ENCODE measurements at places on chromosomes 16 and 17. TPM values are rescaled to one million over a fixed set of nuclear protein-coding genes. Genes with fewer than 3 reads are reported as not detected.

TRPV3 gene
- total RNA-seq, result 0.25 TPM

DNA sequence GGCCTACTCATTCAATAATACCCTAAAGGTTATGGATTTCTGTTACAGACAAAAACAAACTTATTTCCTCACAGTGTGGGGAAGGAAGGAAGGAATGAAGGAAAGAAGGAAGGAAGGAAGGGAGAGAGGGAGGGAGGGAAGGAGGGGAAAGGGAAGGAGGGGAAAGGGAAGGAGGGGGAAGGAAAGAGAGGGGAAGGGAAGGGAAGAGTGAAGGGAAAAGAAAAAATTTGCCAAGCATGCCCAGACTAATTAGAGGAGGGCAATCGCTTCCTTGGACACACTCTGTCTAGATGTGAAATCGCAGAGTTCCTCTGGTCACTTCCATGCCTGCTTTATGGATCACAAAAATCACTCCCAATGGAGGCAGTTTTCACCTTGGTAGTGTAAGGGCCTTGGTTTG lies 570.1 kb upstream of the SOX9 start:
- DNase-seq, result no peak

DNA sequence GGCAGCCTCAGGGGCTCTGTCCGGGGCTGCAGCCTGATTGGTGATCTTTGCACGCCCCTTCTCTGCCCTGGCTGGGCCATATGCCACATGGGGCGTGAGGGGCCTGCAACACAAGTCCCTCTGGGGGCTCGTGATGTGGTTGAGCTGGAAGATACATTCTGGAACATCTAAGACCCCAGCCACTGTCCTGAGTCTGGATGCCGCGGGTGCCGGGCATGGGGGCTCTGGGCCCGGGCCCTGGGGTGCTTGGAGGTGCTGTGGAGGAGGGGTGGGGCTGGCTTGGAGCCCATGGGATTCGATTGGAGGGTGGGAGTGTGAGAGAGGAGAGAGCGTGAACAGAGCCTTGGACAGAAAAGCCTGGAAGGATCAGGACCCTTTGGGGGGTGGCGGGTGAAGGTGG lies 39.4 kb downstream of the JPH3 start:
- DNase-seq, result no peak

DNA sequence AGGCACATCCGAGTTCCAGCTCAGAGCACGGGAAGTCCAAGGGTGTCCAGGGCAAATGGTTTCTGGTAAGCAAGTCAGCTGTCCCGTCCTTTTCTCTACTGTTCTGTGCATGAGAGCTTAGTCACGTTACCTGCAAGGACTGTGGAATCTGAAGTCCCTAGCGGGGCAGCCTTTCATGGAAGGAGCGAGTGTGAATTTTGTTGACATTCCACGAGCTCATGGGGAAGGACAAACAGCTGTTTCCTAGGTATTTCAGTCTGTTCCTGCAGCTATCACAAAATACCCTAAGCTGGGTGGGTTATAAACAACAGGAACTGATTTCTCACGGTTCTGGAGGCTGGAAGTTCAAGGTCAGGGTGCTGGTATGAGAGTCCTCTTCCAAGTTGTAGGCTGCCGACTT lies 109.2 kb downstream of the SDR42E1 start:
- no peak for DNase-seq

DNA sequence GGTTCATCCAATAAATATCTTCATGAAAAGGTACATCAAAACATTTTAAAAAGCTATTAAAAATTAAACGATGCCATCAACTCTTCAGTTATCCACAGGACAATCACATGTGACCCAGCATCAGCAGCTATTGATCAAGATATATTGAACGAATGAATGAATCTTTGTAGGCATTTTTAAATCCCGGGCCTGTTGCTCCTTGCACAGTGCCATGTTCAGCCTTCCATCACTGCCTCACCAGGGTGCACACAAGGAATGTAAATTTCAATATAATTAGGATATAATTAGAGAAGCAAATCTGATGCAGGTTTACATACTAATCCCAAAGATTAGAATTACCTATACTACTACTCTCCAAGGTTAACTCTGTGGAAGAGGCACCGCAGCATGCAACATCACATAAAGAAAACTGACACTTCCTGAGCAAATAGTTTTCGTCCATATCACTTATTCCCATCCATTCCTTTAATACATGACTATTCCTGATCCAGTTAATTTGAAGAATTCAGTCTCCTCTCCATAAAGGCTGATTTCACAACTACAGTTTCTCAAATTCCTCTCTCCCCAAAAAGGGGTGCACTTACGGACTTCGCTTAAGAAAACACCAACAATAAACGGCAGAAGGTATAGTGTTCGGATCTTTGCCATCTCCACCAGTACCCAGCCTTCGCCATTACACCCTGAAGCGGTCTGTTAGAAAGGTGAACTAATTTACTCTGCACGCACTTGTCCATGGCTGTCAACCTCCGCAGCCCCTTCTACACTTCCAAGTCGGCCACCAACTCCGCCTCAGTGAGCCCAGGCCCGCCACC lies 938 bp downstream of the NCOR1 start:
- no peak for DNase-seq

MT4 gene
- total RNA-seq, result not detected

DNA sequence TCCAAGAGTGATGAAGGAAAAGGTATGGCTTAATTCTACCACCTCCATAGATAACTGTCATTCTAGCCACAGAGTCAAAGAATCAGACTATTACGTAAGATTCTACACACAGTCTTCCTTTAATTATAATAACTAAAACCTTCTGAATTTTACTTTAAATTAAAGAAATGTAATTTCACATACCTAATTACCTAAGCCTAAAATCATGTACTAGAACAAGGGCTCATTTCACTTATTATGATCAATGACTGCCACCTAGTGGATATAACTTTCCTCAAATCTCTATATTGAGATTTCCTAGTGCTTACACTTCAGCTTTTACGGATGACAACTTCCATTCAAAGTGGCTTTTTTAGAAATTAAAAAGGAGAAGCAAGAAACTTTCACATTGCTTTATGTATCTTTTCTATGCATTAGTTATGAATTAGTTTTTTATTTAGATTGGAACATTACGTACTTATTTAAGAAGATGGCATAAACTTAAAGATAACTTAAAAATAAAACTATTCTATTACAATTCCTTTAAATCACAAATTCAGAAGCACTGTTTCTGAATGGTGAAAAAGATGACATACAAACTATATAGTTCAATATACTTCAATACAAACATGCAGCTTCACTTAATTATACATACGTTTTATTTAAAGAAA lies 18.2 kb upstream of the ABCA10 start:
- peak; percentile 36 for DNase-seq

DNA sequence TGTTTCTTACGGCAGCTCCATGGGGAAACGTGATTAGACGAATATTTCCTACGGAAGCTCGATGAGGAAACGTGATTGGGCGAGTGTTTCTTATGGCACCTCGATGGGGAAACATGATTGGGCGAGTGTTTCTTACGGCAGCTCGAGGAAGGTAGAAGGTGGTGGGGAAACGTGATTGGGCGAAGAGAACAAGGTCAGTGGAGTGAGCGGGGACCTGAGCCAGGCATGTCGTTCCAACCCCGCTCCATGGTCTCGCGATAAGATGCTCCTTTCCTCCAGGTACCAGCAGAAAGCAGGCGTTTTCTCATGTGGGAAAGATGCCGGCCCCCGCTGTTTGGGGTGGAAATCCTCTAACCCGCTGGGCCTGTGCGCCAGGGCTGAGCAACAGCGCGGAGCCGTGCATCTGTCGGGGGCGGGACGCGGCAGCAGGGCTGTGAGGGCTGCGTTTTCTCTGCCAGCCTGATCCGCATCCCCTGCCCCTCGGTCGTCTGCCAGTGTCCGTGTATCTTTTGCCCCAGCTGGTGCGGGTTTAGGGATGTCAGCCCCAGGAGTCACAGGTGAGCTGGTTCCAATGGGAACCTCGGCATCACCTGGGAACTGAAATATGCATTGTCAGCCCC lies 25.6 kb upstream of the DOC2B start:
- DNase-seq, result no peak

ASGR1 gene
- not detected for total RNA-seq

GRCh38 chr16:12064291-12064690 lies 87.8 kb downstream of the SNX29 start:
- no peak for DNase-seq

DNA sequence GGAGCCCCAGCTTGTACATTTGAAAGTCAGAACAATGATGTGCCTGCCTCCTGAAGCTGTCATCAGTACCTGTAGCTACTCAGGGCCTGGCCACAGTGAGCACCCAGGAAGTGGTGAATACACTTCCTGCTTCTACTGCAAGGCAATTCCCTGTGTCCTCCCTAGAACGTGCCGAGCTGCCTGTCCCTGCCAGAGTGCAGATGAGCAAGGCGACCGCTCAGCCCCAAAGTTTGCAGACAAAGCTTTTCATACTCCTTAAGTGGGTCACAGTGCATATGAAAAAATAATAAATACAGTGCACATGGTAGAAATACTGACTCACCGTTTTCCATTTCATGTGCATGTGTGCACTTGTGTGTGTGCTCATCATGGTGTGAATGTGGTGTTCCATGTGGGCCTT lies 77.3 kb downstream of the MPRIP start:
- peak; percentile 87 for DNase-seq

HCRT gene
- not detected for total RNA-seq

- peak; percentile 84 for DNase-seq
Observed at GRCh38 chr17:42798383-42799380, at the start of the genes CNTD1 and COA3. Gene CNTD1, plus strand, starts transcription at chr17:42798861. Its CDS starts 207 bp downstream, at chr17:42799068. Gene COA3, minus strand, starts transcription at chr17:42798704. Its CDS starts 23 bp downstream, at chr17:42798681.

GRCh38 chr16:20300312-20301097 lies 26.8 kb downstream of the GP2 start:
- no peak for DNase-seq

SEPTIN12 gene
- 0.27 TPM for total RNA-seq

SCIMP gene
- not detected for total RNA-seq

DNA sequence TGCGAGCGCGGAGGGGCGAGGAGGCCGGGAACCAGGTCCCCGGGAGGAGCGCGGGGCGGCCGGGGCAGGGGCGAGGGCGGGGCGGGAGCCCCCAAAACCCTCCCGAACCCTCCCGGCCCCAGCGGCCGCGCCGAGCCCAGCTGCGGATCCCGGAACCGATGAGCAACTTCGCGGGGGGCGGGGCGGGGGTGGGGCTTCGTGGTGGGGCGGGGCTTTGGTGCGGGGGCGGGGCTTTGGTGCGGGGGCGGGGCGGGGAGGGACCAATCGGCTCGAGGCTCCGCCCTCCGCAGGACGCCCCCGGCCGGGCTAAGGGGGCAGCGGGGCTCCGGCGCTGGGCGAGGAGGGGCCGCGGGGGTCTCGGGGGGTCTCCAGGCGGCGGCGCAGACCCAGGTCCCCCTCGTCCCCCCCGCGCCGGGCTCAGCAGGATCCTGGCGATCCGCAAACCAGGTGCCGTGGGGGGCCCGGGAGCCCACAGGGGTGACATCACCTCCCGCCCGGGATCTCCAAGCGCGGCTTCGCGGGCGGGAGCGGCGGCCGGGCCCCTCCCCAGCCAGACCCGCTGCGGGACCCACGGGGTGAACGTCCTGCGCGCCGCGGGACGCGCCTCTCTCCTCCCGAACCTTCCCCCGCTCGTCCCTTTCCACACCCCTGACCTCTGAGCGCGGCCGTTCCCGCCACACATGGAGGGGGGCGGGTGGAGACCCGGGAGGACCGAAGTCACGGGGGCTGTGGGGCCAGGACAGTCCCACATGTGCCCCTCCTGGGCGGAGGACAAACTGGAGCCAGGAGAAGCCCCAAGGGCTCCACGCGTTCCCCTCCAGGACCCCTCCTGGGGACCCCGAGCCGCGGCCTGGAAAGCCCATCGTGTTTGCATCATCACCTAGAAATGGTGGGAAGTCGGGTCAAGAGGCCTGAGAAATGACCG lies at the start of gene ABR:
ABR (minus strand) TSS at position 164 of the 925 bp plus-strand sequence. CDS start 254 bp downstream, outside the sequence.
- peak; percentile 57 for DNase-seq

- DNase-seq, result peak; percentile 55
Observed at GRCh38 chr16:74774223-74775139, at the start of gene FA2H. Gene FA2H, minus strand, starts transcription at chr16:74774820. Its CDS starts 65 bp downstream, at chr16:74774755.

- no peak for DNase-seq
Observed at GRCh38 chr17:8122924-8123694, 797 bp downstream of the HES7 start.

- no peak for DNase-seq
Observed at GRCh38 chr17:81027038-81027437, 7.9 kb upstream of the BAIAP2 start.

GRCh38 chr17:66663041-66663606 lies 171.8 kb upstream of the CACNG5 start:
- DNase-seq, result no peak

RPGRIP1L gene
- total RNA-seq, result 1.8 TPM

DNA sequence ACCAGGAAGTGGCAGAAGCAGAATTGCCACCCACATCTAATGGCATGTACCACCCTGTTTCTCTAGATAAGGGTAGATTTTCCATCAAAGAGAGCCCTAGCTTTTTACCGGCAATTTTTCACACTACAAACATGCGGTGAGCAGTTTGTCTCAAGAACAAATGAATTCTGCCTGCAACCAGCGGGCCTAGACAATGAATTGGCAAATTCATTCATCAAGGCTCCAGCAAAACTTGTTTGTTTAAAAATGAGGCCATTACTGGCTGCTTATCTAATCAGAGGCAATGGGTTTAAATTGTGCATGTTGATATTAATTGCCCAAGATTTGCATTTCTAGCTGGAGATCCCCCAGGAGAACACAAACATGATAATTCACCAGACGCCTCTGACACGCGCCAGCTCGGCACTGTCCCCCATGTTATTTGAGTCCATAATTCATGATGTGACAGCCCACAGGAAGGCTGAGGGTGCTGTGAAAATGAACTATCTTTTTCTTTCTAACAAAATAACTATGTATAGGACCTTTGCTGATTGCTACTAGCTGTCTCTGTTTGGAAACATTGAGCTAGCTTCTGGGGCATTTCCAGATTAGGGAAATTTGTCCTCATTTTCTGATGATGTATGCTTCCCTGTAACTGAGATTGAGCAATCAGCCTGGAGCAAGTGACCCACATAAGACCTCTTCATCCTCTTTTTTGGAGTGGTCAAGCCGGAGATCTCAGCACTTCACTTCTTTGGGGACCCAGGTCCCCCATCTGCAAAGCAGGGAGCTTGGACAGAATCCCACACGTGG lies 80.8 kb downstream of the CNGB1 start:
- DNase-seq, result no peak

DNA sequence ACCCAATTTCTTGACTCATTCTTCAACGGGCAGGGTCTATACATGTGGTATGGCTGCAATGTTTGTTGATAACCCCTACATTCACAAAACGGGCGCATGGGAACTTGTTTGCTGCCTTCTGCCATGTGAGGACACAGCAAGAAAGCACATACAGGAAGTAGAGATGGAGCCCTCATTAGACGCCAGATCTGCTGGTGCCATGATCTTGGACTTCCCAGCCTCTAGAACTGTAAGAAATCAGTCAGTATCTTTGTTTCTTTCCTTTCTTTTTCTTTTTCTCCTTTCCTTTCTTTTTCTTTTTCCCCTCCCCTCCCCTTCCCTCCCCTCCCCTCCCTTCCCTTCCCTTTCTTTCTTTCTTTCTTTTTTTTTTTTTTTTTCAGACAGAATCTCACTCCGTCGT lies 165.2 kb downstream of the WWOX start:
- no peak for DNase-seq

SOX15 gene
- not detected for total RNA-seq

DNA sequence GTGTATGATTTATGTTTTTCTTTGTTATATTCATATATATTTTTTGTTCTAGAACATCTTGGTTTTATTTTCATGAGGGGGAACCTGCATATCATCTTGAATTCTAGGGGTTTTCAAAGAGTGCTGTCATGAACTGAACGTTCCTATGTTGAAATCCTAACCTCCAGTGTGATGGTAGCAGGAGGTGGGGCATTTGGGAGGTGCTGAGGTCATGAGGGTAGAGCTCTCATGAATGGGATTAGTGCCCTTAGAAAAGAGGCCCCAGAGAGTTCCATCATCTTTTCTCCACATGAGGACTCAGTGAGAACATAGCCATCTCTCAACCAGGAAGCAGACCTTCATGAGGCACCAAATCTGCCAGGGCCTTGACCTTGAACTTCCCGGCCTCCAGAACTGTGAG lies 34.6 kb upstream of the CCDC182 start:
- DNase-seq, result no peak

SLC35G3 gene
- not detected for total RNA-seq
